ENCODE measurements at places on chromosomes 2 and 18.
A peak's percentile ranks its signal among the peaks of the same experiment; 100 is the strongest.

DNA sequence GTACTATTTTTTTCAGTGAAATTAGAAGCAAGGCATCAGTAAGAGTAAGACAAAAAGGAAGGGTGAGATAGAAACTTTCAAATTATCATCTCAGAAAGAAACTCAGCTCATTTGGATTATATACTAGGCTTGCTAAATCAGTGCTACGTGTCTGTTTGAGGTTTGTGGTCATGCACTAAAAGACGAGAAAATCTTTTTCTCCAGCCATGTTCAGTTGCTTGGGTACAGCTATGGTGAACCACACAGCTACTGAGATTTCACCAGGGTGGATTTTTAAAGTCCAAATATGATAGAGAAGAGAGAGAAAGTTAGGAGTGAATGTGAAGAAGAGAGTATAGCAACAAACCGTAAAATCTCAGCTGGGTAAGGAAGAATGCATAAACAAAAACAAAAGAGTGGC lies 161.6 kb downstream of the PTH2R start:
- DNase-seq: no peak

- DNase-seq: no peak
Observed at GRCh38 chr2:20103530-20103929, 52.1 kb upstream of the LAPTM4A start.

GRCh38 chr2:238169048-238169707 lies 10.4 kb downstream of the ERFE start:
- no peak for DNase-seq

DNA sequence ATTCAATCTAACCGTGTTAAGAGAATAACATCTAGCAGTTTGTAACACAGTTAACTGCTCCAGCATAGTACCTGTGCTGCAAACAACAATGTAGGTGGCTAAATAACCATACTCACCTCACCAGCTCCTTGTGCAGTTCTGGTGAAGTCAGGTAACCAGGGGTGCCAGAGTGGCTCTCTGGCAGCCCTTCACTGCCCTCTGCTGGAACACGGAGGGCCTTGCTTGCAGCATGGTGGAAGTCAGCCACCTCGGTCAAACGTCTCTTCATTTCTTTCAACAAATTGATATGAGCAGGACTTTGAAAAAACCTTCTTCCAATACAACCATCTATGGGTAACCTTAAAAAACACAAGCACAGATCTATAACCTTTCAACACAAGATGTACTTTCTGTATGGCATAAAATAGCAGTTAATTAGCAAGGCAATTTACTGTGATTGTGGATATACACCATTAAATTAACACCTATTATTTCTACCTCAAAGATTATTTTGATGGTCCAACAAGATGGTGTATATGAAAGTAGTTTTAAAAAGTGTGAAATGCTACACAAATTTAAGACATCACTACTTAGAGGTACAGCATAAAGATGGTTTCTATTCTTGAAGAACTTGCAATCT lies 56.6 kb downstream of the EPG5 start:
- peak; percentile 1 for DNase-seq

GRCh38 chr2:121965661-121966060 lies 210.2 kb downstream of the TSN start:
- no peak for DNase-seq

GRCh38 chr2:42770288-42771131 lies 6.6 kb upstream of the OXER1 start:
- DNase-seq: no peak

GRCh38 chr2:113240150-113240914 lies 38.4 kb downstream of the PAX8 start:
- peak; percentile 68 for DNase-seq

DNA sequence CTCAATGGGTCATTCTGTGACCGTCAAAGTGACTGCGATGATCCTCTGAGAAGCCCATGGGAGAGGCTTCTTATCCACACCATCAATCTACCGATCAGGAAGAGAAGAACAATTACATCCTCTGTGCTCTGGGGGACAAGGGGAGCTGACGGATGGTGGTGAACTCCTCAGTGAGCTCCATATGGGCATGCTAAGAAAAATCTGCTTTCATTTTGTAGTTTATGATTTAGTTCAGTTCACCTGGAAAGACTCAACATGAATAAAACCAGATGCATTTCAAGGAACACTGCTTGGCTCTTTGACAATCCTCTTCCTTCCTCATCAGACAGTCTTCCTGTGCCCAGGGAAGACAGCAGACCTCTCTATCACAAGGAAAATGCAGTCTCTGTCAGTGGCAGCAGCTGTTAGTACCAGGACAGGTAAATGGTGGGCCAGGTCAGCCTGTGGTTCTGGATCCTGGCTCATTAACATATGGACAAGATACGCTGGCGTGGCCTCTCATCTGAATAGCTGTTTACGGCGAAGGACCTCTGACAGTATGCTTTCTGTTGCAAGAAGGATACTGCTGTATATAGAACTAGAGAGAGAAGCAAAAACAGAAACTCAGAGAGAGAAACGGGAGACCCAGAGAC lies 176.9 kb downstream of the BCL2 start:
- DNase-seq: no peak

DNA sequence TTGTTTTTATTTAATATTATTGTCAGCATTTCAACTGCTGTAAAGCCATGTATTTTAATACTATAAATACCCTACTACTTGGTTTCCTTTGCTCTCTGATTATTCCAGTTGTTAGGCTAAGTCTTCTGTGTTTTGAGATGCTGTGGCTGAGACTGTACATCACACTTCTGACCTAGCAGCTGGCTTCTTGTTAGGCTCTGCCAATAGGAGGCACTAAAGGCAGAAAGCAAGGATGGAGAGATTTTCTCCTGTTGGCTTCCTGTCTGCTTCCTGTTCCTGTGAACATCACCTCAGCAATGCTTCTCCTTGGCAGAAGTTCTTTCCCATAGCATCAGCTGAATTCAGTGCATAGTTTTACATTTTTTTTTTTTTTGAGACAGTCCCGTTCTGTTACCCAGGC lies 68.3 kb upstream of the YPEL5 start:
- DNase-seq: no peak

GRCh38 chr2:157093666-157094065 lies 163.8 kb upstream of the GALNT5 start:
- DNase-seq: no peak

DNA sequence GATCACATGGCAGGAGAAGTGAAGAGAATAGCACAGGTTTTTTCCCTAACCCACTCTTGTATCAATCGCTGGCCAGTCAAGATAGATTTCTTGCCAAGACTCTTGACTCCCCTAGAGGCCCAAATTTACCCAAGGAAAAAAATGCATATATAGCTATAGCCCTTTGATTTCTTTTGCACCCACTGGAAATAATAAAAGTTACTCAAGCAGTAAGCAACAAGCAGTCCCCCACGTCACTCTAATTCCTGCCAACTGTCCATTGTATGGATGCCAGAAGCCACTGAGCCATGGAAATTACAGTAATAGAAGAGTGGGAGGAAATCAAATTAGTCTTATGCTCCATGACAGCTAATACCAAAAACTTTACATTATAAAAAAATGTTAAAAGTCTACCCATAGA lies 125.3 kb upstream of the SLC39A10 start:
- DNase-seq: no peak

DNA sequence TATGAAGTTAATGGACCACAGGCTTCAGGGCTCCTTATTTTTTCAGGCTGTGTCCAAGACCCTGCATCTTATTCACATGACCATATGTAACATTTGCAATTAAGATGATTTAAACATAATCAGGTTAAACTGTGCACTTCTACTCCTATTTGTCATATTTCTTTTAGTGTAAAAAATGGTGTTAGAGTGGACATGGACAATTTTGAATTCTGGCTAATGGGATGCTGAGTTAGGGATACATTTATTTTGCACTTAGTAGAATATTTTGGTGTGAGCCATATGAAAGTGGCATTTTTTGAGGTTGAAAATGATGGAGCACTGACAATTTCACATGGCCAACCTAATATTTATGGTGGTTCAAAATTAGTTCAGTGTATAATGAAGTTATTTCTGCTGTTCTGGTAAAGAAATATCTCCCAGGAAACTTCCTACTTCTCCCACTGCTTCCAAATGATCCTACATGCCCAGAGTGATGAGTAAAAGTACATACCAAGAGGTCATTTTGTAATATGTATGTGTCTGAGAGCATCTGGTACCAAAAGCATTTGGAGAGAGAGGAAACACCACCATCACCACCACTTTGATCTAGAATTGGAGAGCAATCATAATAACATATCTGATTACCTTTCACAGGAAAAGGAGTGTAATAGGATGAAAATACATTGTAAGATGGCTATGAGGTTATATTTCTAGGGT lies 36.0 kb downstream of the GULP1 start:
- DNase-seq: no peak

DNA sequence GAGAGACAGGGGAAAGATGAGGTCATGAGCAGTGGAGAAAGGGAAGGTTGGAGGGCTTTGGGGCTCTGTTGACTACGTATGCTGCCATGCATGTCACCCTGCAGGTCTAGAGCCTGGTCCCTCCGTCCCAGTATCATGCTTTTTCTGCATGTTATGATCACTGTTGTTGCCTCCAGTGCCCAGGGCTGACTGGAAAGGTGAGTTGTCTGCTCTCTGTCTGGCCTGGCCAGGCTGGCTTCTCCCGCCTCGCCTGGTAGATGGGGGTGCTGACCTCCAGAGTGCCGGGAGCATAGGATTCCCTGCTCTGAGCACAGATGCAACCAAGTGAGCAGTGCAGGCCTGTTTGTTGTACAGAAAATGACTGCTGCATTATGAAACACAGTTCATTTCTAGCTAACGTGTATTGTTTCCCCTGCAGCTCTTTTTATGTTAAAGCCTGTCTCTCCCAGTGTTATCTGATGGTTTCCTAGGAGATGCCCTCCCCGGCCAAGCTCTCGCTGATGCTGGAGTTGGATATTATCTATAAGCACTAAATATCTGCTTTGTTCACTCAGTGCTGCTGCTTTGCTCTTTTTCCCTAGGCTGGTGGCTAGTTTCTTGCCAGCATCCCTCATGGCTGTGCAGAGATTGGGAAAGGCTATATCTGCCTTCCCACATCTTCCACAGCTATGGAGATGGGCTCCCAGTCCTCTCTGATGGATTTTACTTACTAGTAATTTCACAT lies 158.2 kb downstream of the TDRD15 start:
- DNase-seq: no peak

DNA sequence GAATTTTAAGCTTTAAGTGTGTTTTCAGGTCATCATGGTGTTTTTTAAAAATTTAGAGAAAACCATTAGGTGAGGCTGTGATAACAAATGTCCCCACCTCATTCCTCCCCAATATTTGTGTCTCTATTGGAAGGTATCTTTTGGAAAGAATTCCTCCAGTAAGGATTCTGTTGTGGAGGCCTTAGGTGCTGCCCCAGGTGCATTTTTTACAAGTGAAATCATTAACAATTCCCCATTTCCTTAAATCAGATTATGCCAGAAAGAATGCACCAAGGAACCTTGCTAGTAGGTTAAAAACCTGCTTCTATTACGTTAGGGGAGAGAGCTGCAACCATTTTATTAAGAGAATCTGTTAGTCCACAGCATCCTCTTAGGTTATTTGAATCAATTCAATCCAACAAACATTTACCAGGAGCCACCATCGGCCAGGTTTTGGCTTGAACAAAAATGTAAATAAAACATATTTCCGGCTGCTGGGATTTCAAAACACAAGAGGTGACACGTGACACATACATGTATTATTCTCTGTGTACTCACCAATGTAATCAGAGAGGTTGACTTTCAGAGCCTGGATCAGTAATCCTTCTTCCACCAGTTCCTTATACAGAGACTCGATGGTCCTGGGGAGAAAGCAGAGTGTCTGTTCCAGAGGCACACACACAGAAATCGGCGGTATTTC lies 112.5 kb upstream of the ASB18 start:
- no peak for DNase-seq

DNA sequence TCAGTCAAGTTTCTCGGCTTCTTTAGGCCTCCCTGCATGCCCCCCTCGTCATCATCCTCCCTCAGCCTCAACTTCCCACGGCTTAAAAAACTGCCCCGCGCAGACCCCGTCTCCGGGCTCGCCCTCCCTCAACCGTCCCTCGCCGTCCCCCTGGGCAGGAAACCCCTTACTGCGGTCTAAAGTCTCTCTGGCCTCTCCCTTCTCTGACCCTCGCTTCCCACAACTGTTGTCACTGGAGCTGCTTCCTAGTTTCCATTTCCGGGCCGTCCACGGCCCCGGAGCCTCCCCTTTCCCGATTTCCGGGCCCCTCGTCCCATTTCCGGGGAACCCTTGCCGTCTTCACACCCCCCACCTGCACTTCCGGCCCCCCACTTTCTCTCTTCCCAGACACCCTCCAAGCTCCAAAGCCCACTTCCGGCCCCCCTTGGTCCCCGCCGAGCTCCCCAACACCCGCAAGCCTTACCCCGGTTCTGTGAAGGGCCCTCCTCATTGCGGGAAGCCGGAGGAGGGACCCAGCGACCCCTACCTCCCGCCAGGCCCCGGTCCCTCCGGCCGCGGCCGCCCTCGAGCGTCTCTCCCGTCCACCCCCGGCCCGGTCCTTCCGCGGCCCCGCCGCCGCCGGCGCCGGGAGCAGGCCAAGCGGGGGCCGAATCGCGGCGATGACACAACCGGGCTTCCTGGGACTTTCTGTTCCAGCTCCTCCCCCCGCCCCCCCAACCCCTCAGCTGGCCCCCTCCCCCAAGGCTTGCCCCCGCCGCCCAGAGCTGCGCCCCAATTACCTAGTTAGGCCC lies 513 bp downstream of the TRIP12 start:
- peak; percentile 74 for DNase-seq

DNA sequence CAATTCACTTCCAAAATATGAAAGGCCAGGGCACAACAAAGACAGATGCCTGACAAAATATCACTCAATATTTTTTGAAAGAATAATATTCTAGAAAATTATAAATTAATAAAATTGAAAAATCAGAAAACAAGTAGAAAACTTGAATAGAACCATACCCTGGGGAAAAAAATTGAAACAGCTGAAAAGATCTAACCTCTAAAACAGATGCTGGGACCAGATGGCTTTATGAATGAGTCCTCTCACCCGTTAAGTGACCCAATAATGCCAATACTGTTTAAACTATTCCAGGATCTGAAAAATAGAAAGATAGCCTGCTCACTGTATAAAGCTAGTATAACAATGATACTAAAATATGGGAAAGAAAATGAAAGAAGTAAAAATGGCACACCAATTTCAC lies 322.3 kb upstream of the VWC2L start:
- no peak for DNase-seq

DNA sequence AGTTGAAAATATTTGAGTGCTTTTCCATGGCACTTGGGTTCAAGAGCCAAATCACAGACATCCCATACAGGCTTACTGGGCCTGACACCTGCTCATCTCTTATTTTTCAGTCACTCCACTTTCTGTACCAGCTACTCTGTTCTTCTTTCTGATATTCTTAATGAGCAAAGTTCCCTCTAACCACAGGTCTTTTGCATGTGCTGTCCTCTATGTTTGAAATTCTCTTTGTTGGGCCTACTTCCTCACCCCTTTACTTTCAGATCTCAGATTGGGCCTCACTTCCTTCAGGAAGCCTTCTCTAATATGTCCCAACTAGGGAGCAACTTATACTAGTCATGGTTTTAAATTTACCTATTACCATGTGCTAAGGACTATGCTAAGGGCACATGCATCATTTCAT lies 81.8 kb upstream of the RBMS1 start:
- no peak for DNase-seq

DNA sequence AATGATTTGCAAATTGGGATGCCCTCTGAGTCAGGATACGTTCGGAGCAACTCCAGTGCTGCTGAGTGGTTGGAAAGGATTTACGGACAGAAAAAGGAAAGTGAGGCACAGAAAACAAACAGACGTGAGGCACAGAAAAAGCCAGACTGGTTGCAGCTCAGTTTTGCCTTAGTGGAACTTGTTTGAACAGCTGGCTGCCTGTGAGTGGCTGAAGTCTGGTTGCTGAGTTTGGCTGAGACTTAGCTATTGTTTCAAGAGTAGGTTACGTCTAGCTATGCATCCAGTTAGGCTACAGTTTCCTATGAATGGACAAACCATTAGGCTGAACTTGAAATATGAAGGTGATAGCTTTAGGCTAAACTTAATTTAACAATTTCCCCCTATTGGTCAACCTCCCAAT lies 256.6 kb downstream of the VAPA start:
- DNase-seq: no peak

All from occipital lobe (tissue), 3 donors.